ENCODE measurements at places on chromosomes 12 and 14. TPM values are rescaled to one million over a fixed set of nuclear protein-coding genes. Genes with fewer than 3 reads are reported as not detected.

VDR gene
- total RNA-seq, result 6.1 TPM

ARHGAP9 gene
- 3.3 TPM for total RNA-seq

C12orf54 gene
- not detected for total RNA-seq

GRCh38 chr14:51533160-51533559 is 118.5 kb upstream of the FRMD6 start:
- peak; percentile 65 for DNase-seq

GRCh38 chr12:101634724-101635123 is 40.0 kb downstream of the MYBPC1 start:
- no peak for DNase-seq

- peak; percentile 13 for DNase-seq
These were observed 220.3 kb upstream of the ARID2 start for GRCh38 chr12:45509187-45509586.

- DNase-seq, result no peak
These were observed 157.6 kb downstream of the PAH start for GRCh38 chr12:102759466-102759865.

DNA sequence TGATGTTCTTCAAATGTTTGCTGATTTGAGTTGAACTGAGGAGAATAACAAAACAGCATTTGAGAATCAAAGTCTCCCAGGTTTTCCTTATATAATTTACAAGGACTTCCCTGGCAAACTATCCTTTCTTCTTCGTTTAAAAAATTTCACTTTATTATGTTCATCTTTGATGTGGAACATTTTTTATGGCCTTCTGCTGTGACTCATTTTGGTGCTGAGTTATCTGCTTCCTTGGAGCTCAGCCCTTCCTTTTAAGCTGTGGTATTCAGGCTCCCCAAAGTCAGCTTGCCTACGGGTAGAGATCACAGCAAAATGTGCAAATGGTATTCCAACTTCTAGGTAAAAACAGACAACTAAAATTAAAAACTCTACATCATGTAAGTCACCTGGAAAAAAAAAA is 1.4 kb upstream of the ANO4 start:
- peak; percentile 24 for DNase-seq

DNA sequence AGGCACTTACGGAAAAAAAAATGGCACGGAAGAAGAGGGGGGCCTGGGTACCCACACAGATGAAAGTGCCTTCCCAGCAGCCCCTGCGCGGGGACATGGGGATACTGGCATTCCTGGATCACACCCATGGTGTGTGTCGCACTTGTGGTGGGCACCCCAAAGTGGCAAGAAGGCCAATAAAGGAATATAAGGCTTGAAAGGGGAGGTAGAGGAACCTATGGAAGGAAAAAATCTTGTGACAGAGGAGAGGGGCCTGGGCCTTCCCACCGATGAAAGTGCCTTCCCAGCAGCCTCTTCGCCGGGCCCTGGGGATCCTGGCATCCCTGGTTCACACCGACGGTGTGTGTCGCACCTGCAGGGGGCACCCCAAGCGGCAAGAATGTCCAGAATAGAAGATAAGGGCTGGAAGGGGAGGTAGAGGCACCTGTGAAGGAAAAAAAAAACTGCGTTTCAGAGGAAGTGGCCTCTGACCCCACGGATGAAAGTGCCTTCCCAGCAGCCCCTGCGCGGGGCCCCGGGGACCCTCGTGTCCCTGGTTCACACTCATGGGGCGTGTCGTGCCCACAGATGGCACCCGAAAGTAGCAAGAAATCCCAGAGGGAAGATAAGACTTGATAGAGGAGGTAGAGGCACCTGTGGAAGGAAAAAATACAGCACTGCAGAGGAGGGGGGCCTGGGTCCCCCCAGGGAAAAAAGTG is 284.0 kb downstream of the ALG10 start:
- no peak for DNase-seq

Measured in HT1080 (cell line).